ENCODE measurements at places on chromosomes 3 and 15. TPM values are rescaled to one million over a fixed set of nuclear protein-coding genes. Genes with fewer than 3 reads are reported as not detected.

- DNase-seq, result no peak
- no peak overlapping the region for H3K27ac ChIP-seq
- H3K36me3 ChIP-seq, result no peaks in the 10 kb centered on the region
- H3K4me3 ChIP-seq, result no peak overlapping the region
- H3K4me1 ChIP-seq, result peaks cover 2% of the 10 kb centered on the region
- no peaks in the 10 kb centered on the region for H3K27me3 ChIP-seq
Observed at GRCh38 chr3:6516143-6516542, 344.8 kb upstream of the GRM7 start.

- DNase-seq, result no peak
- peaks cover 30% of the 10 kb centered on the region for H3K27me3 ChIP-seq
- no peak overlapping the region for H3K27ac ChIP-seq
- no peaks in the 10 kb centered on the region for H3K36me3 ChIP-seq
- H3K4me3 ChIP-seq, result no peak overlapping the region
Observed at GRCh38 chr15:79640206-79640605, 208.1 kb downstream of the MINAR1 start.

DNA sequence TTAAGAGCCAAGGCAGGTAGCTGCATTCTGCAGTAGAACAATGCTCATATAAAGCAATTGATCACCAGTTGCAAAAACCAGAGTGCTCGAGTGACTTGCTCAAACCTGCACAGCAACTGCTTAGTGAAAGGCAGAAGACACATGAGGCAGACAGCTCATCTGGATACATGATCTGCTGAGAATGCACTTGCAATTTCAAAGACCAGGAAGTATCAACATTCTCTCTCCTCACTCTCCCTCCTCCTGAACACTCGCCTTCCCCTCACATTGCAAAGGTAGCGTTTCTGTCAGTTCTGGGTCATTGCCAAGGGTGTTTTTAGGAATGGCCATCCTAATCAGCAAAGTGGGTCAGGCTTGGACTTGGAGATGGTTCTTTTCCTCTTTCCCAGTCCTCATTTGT is 61.0 kb downstream of the BFSP2 start:
- H3K36me3 ChIP-seq, result no peaks in the 10 kb centered on the region
- DNase-seq, result no peak
- H3K27ac ChIP-seq, result peak overlapping the region; percentile 75
- H3K27me3 ChIP-seq, result no peaks in the 10 kb centered on the region
- H3K4me1 ChIP-seq, result peaks cover 42% of the 10 kb centered on the region

ACTC1 gene
- total RNA-seq, result 4.8 TPM

WDR73 gene
- total RNA-seq, result 47.5 TPM

Measured in mesothelial cell of epicardium (in vitro differentiated cells).